ENCODE measurements at places on chromosomes 6 and 20.

DNA sequence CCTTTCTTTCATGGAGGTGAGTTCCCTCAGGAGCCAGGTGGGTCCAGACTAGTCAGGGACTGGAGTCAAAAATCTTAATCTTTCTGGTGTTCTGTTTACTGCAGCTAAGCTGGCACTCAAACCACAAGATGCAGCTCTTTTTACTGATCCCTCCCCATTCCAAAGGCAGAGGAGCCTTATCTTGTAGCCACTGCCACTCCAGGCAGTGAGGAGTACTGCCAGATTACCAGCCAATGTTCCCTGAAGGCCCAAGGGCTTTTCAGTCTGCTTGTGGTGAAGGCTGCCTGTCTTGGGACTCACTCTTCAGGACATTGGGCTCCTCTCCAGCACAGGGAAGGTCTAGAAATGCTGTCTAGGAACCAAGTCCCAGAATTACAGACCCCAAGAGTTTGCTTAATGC is 490.4 kb upstream of the ADGRB3 start:
- no peak for DNase-seq

DNA sequence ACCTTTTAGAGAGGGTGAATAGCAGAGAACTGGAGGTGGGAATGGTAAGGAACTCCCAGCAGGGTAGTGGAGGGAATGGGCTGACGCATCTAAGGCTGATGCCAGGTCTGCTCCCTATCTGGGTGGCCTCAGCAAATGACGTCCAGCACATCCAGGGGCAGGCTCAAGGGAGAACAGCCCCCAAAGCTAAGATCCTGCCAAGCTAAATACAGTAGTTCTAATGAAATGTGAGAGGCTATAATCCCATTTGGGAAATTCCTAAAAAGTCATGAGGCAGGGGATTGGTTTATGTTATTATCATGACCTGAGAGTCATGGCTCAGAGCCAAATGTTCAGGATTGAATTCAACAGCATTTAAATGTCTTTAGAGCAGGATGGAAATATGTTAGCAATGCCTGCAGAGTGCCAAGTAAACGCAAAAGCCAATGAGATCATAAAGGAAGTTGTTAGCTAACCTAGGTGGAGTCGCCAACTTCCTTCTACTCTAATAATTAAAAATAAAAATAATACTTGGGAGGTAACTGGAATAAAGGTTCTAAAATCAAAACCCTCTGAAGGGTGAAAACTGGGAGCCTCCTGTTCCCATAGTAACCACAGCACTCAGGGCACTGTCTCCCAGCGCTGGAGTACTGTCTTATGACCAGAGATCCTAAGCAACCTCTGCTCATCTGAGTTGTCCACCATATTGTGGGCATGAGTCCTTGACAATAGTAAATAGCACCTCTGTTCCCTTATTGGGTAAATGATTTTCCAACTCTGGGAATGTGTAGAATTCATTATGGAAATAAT is 34.8 kb downstream of the IYD start:
- DNase-seq: no peak

DNA sequence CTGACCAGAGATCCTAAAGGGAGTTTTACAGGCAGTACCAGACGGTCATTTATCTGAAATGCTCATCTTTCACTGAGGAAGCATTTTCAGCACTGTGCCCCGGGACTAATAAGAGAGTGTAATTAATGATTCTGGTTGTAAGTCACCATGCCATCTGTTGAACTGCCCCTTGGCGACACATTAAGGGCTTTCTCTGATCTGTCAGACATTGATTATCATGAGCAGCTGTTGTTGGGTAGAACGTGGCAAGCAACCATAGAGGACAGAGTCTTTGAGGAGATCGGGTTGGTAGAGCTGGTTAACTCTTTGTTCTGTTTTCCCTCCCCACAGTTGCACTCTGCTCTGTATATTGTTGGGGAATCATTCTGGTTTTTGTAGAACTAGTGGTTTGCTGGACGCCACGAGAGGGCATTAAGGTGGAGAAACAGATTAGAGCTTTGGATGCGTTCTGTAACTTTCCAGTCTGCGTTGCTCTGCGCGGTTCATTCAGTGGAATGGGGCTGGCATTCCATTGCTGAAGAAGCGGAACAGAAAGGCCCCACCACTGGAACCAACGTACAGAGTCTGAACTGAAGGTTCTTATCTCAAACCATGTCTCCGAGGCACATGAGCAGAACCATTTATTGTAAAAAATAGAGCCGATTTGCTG is 34.3 kb downstream of the RPRD1B start:
- no peak for DNase-seq

GRCh38 chr6:107657755-107658461 is 166.2 kb downstream of the SCML4 start:
- peak; percentile 16 for DNase-seq

- DNase-seq: no peak
These were observed 42.4 kb downstream of the TMEM242 start for GRCh38 chr6:157280947-157281346.

GRCh38 chr6:109237077-109237985 is 142.0 kb downstream of the CEP57L1 start:
- DNase-seq: no peak

DNA sequence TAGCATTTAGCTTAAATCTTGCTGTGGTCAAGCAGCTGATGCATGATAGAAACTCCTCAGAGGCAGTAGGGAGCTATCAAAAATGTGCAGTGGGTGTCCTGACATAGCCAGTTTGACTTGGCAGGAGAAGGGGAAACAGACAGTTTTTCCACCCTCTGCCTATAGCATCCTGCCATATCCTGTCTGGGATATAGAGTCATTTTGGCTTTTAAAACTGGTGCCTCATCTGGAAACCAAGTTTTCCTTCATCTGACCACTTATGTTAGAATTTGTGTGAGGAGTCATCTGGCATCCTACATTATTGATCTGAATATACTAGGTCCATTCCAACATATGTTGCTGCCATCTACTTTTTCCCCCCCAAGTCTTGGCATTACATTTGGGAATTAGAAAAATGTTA is 284.1 kb downstream of the CD109 start:
- DNase-seq: no peak

DNA sequence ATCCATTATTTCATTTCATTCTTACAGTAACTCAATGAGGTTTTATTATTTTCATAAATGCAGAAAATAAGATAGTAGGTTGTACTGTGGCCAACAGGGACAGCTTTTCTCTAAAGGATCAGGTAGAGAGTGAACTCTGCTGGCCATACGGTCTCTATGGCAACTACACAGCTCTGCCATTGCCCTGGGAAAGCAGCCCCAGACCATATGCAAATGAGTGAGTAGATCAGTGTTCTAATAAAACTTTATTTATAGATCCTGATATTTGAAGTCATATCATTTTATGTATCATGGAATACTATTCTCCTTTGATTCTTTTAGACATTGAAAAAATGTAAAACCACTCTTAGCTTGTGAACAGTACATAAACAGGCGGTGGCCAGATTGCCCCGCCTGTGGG is 192.5 kb upstream of the RREB1 start:
- DNase-seq: no peak

GRCh38 chr6:87071683-87072082 is 23.2 kb downstream of the CGA start:
- no peak for DNase-seq

DNA sequence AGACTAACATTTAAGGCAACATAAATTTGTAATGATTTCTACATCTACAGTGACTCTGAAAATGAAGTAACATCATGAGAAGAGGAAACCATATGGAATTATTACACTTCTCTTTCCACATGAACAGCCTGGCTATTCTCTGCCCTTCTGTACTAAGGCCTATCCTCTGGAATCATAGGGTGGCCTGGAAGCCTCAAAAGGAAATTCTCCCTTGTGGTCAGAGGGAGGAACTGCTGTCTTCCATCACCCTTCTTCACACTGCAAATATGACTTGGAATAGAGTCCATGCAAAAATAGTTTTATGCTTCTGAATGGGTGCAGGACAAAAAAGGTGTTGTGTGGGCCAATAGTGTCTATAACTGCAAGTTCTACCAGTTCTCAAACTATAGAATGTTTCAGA is 44.6 kb upstream of the SH3BGRL2 start:
- no peak for DNase-seq

DNA sequence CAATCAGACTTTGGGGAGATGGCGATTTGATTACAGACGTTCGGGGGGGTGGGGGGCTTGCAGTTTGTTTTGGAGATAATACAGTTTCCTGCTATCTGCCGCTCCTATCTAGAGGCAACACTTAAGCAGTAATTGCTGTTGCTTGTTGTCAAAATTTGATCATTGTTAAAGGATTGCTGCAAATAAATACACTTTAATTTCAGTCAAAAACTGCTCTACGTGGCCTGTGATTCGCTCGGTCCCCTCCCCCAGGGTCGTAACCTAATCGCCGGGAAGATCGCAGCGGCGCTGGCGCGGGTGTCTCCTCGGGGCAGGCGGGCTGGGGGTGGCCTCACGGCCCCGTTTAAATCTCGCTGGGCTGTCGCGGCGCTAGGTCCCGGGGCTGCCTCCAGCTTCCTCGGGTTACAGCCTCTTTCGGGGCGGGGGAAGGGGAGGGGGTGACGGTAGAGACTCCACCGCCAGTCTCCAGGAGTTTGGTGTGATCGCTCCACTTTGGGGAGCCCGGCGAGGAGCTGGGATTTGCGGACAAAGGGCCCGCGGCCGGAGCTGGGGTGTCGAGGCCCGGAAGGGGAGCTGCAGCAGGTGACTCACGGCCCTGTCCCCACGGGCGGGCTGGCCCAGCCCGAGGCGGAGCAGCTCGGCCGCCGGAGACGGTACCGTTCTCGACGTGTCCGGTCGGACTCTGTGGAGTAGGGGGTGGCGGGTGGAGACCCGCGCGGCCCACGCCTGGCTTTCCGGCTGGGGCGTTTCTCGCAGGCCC is 4.2 kb downstream of the FOXC1 start:
- no peak for DNase-seq

DNA sequence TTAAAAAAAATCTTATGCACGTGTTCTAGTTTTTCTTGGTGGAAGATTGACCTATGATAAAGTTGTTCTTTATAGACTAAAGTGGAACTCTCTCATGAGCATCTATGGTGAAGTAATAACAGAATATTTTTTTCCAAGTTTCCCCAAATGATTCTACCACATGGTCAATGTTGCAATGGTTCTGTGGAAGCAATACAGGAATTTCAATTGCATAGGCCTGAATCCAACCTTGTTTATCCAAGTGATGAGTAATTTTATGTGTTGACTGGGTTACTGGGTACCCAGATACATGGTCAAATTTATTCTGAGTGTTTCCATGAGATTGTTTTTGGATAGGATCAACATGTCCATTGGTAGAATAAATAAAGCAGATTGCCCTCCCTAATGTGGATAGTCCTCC is 581.5 kb downstream of the MMUT start:
- no peak for DNase-seq

DNA sequence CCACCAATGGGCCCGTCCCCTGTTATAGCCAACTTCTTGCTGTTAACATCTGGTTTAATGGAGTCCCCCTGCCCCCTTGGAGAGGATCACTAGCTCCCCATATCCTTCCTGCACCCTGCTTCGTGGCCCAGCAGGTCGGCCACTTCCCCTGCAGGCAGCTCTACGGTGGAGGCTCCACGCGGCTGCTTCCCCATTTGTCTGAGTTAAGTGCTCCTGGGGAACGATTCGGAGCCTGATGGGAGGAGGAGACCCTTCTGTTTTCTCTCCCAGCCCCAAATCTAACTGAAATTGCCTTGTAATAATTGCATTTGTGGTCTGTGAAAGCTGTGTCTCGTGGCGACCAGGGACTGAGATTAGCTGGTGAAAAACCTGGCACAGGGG is 74.6 kb downstream of the SULF2 start:
- DNase-seq: no peak

GRCh38 chr20:41248368-41249024 is 69.0 kb downstream of the ZHX3 start:
- DNase-seq: no peak

- DNase-seq: no peak
These were observed 137.2 kb downstream of the NCOA3 start for GRCh38 chr20:47638851-47639250.

DNA sequence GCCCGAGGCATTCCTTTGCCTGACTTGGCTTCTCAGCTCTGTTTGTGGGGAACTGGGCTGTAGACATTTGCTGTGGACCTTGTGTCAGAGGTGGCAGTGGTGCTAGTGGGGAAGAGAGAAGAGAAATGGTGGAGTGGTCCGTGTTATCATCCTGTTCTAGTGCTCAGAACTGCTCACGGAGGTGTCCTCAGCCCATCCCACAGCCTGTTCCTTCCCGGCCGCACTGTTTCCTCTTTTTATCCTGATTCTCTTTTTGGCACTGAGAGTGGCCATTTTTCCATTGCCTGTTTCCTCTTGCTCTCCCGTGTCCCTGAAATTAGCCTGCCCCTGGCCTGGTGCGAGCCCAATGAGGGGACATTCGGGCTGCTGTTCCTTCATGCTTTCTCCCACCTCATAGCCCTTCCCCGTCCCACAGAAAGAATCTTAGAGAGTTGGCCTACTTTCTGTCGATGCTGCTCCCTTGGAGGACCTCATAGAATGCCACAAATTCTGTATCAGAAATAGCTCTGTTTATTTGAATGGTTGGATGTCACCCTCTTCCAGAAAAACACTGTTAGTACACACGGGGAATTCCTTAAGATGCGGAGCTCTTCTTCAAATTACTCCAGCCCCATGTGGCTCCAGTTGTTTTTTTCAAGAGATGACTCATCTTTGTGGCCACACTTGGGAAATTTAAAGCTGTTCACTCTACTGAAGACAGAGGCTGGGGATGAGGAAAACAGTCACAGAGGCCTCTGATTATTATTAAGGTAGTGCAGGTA is 26.1 kb downstream of the FARS2 start:
- no peak for DNase-seq

DNA sequence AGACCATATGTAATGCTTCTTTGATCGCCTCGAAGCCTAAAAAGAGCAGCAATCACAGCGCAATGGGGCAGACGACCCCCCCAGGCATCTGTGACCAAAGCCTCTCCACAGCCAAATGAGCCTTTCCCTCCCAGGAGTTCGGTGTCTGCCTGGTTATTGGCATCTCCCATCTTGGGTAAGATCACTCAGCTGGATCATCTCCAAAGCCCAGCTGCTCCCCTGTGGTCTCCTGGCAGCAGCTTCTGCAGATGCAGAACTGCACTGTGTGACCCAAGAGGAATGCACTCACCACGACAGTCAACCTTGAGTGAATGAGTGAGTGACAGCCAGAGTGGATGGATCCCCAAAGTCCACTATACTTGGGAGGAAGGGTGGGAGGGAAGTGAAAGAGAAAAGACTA is 44.8 kb upstream of the IYD start:
- no peak for DNase-seq

DNA sequence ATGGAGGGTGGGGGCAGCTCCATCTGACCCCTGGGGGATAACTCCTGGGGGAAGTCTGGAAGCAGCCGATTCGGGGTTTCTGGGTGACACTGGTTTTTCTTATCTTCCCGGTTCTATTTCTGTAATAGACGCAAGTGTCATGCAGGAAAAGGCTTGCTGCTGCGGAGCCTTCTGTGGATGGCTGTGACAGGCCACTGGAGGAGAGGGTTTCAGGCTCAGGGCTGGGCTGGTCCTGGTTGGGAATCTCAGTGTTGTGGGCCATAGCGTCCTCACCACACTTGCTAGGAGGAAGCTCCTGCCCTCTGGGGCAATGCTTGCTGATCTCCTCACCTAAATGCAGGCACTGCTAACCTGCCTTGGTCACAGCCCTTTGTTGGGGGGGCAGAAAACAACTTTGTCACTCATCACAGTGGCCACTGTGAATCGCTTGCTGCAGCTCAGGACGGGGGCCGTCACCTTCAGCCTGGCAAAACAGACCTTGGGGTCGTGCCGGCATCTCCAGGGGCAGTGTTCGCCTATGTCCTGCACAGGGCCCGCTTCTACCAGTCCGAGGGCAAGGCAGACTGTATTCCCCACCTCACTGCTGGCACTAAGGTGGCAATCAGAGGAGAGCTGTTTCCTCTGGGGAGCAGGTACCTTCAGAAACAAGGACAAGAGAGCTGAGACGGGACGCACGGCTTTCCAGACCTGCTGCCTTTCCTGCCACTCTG is 4.4 kb upstream of the TUBB1 start:
- DNase-seq: no peak

Measured in activated CD4-positive, alpha-beta T cell treated with anti-CD3 and anti-CD28 coated beads, Interleukin-2, amount 50 U/mL, for 1 hour (primary cell).